Amniotic stem cell (primary cell): ENCODE measurements at places on chromosomes 4 and X.

DNA sequence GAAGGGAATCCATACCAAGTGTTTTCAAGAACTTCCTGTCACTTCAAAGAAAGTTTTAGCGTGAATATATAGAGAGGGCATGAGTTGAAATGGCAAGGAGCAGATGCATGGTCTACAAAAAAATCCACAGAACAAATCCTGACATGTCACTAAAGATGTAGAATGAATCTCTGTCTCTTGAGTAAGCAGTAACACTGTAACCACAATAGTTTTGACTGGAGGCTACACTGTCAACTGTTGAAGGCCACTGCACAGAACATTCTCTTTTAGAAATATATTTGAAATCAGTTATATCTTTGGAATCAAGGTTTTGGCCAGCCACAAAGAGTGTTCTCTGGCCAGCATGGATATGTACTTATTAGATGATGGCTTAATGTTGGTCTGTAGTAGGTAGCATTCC, 83.8 kb downstream of the VCX3B start:
- DNase-seq: no peak

- no peak for DNase-seq
These were observed 146.8 kb downstream of the FSTL5 start for GRCh38 chr4:162016991-162017390.

DNA sequence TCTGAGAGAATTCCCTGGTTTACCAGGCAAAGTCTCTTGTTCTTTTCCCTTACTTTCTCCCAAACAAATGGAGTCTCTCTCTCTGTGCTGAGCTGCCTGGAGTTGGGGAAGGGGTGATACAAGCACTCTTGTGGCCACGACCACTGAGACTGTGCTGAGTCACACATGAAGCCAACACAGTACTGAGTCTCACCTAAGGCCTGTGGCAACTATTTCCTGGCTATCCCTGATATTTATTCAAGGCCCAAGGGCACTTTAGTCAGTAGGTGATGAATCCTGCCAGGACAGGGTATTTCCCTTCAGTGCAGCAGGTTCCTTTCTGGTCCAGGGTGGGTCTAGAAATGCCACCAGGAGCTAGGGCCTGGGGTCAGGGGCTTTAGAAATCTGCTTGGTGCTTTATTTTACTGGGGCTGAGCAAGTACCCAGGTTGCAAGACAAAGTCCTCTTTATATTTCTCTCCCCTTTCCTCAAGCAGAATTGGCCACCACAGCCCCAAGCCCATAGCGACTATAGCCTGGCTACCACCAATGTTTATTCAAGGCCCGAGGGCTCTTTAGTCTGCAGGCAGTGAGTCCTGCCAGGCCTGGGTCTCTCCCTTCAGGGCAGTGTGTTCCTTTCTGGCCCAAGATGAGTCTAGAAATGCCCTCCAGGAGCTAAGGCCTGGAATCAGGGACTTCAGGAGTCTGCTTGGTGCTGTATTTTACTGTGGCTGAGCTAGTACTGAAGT, 10.5 kb downstream of the ARL13A start:
- DNase-seq: no peak

DNA sequence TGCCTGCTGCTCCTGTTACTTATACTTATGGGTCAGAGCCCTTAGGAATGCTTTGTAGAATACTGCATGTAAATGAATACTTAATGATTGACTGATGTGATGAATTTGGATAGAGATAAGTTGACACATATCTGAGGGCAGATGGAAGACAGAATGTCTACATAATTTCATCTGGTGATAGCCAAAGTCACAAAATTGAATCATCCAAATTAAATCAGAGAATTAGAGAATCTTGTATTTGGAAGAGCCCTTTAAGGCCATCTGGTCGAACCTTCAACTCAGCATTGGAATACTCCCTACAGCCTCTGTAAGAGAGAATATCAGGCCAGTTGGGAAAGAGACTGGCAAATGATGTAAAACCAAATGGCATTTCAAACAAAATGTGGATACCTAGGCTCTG, 944.8 kb downstream of the RPA4 start:
- no peak for DNase-seq

GRCh38 chr4:148097801-148098200, 344.4 kb downstream of the NR3C2 start:
- DNase-seq: no peak

GRCh38 chr4:18314731-18315130, 293.2 kb upstream of the LCORL start:
- DNase-seq: no peak

GRCh38 chrX:53005327-53005726, 43.3 kb upstream of the GPR173 start:
- DNase-seq: no peak

DNA sequence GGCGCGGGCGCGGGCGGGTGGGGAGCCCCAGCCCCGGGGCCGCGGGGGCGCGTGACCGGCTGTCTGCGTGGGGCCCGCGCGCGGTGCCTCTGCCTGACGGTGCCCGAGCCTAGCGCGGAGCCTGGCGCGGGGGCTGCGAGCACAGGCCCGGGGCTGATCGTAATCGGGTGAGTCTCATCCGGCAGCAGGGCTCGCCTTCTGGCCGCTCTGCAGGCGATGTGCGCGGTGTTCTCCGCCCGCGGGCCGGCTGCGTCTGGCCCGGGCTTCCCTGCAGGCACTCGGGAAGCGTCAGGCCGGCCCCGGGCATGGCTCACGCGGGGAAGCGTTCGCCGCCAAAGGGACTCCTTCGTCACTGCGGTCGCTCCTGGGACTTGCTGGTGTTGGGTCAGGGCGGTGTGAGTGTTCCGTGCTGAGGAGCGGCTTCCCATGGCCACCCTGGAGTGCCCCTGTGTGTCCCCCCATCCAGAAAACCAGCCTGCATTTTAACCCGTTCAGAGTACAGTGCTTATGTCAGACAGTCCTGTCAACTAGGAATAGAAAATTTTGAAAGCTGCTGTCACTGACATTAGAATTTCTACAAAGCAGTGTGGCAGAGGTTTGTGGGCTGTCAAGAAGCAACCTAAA, 40.6 kb downstream of the FAM149A start:
- peak; percentile 43 for DNase-seq

DNA sequence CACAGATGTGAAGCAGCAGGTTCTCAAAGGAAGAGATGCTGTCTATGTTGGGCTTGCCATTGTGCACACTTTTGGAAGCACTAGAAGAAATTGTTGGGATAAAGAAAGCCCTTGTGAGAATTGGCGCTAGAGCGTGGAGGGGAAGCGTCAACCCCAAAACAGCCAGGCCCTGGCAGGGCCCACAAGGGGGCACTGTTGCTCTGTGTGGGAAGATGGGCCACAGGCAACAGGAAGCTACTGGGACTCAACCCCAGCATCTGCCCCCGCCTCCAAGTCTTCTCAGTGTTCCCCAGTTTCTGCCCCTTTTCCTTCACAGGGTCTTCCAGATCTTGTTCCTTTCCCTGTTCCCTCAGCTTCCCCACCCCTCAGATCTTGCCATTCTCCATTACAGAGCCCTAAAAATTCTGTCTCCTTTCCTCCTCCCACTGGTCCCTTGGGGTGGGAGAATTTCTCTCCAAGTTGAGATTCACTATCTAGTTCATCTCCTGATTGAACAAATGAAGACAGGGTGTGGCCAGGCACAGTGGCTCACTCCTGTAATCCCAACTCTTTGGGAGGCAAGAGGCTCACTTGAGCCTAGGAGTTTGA, 85.5 kb downstream of the STARD8 start:
- DNase-seq: no peak

- no peak for DNase-seq
These were observed 7.2 kb downstream of the IBSP start for GRCh38 chr4:87806520-87806919.

DNA sequence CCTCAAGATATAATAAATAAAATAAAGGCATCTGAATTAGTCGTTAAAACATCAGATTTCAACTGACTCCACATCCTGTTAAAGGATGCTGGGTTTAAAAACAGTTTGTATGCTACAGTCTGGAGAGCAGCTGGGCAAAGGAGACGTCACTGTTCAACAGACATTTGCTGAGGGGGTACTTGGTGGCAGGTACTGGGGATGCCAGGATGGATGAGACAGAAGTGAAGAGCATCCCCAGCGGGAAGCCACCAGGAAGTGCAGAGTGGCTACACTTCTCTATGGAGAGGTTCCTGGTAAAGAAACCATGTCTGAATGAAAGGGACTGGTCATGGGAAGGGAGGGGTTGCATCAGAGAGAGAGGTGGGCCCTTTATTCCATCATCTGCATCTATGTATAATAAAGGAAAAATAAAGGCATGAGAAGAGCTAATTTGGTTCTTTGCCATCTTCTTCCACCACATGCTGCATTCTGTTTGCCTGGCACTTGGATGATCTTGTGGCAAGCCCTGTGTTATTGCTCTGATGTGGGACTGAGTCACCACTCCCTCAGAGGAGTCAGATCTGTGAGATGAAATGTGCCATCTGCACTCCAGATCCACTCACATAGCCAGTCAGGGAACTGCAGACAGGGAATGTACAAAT, 145.0 kb downstream of the SOWAHB start:
- peak; percentile 89 for DNase-seq

DNA sequence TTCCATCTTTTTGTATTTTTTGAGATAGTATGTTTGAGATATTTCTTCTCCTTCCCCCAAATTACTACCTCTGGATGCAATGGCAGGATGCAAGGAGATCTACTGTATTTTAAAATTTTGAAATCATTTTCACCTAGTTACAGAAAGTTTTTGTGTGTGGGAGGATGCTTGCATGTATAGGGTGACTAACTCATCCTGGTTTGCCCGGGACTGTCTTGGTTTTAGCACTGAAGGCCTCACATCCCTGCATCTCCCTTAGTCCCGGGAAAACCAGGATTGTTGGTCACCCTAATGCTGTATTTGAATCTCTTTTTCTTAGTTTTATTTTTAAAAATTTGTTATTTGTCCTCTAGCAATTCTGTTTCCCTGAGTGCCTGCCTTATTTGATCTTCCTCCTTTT, 12.1 kb downstream of the SUPT20HL2 start:
- DNase-seq: no peak

GRCh38 chr4:87073199-87074120, 138.6 kb downstream of the AFF1 start:
- DNase-seq: no peak

- no peak for DNase-seq
These were observed 130.0 kb downstream of the HMX1 start for GRCh38 chr4:8741513-8742226.

GRCh38 chrX:109475174-109475891, 6.6 kb downstream of the GUCY2F start:
- DNase-seq: peak; percentile 4

DNA sequence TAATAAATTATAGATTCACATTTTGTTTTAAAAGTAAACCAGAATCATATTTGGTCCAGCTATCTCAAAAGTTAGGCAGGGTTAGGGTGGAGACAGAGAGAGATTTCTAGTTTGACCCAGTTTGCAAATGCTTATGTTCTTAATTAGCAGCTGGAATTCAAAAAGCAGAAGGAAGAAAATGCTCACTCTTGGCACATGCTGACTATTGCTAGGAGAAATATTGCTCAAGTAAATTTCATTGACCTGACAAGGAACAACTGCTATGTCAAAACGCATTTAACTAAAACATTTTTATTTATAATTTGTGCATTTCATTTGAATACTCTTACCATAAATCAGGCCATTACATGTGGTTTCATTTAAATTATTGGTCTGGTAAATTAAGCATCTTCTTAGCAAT, 131.8 kb downstream of the GLRA3 start:
- DNase-seq: no peak

DNA sequence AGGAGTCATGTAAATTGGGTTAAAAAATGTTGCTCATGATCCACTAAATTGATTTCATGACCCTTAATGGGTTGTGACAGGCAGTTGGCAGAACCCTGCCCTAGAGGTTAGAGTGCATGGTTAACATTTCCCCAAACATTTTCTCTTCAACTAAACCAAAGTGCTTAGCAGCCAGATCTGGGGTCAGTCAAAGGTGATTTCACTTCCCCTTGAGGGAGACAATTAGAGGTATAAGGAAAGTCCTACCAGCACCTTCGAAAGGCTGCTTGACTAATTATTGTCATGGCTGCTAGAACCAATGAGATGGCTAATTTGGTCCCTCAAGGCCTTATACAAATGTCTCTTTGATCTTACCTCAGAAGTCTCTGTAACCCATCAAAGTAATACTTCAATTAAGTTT, 30.9 kb upstream of the INTS6L start:
- DNase-seq: no peak

DNA sequence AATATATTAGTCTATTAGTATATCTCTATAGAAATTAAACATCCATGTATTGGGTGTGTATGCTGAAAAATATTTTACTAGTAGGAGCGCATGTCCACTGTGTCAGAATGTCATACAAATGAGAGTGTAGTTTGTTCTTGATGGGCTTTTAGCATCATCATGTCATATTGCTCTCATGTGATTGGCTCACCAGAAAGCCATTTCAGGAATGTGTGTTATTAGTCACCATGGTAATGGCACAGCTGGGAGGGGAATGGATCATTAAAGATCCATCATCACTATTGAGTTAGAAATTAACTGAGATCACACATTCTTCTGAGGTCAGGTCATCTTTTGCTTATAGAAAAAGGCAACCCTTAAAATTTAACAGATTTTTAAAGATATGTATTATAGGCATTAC, 77.3 kb downstream of the PHEX start:
- no peak for DNase-seq

- no peak for DNase-seq
These were observed 18.4 kb upstream of the FRAS1 start for GRCh38 chr4:78038704-78039103.

DNA sequence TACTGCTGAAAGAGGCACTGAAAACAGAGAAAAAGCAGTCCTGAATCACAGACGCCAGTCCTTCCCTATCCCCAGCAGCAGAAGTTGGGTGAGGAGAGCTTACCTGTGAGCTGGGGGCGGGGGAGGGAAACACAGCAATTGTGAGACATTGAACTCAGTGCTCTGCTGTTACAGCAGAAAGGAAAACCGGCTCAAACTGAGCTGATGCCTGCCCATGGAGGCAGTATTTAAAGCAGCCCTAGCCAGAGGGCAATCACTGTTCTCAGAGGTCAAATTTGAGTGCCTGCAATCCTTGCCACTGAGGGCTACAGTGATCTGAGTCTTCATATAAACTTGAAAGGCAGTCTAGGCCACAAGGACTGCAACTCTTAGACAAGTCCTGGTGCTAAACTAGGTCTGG, 220.7 kb downstream of the GRXCR1 start:
- no peak for DNase-seq

DNA sequence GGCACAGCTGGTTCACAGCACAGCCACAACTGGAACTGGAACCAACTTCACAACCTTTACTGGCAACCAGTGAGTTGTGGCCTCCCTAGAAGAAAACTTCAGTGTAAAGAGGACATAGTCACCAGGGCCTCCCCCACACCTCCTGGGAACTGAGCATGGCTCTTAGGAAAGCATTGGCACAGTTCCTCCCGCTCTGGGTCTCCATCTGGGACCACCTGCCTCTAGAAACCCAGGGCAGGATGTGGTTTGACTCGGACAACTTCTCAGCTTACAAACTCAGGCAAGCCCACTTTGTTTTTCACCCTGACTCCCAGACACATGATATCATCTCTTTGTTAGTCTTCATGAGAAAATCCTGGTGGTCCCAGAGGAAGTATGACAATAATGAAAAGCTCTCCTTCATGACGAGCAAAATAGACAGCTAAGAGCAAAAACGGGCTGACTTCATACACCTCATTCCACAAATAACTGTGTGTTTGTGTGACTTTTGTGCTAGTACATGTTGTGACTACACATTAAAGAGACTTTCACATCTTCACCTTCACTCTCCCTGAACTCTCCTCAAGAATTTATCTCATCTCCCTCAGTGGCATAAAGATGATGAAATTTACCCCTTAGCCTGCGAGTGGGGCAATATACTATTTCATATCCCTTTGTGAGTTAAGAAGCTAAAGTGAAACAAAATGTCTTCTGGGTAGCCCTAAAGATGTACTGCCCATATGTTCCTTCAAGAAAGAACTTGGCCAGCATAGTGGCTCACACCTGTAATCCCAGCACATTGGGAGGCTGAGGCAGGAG, 75.4 kb downstream of the SH3KBP1 start:
- DNase-seq: no peak

GRCh38 chr4:36737691-36738090, 456.3 kb downstream of the DTHD1 start:
- no peak for DNase-seq
